ENCODE measurements at places on chromosomes 6 and 20.

- DNase-seq, result no peak
Observed at GRCh38 chr6:112841553-112842329, 494.6 kb downstream of the RFPL4B start.

DNA sequence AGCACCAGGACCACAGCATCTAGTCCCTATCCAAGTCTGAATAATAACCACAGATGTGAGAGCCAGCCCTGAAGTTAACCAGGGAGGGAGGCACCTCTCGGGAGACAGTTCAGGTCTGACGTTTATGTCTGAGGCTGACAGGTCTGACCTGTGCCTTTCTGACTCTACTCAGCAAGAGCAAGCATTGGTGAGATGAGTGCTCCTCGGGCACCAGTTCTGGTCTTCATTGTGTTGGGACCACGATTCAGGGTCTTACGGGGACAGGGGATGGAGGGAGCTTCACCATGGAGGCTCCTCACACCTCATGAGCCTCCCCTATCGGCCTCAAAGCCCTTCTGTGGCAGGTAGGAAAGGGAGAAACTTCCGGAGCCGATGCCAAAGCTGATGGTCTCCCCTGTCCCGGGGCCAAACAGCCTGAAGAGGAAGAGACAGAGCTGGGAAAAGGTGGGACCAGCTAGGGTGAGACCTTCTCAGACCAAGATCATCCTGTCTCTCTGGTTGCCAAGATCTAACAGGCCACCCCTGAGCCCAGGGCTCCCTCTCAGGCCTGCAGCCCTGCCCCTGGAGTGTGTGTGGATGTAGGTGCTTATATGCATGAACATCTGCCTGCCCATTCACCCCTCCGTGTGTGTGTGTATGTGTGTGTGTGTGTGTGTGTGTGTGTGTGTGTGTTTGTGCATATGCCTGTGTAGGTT lies 170.5 kb downstream of the VEGFA start:
- DNase-seq, result no peak

DNA sequence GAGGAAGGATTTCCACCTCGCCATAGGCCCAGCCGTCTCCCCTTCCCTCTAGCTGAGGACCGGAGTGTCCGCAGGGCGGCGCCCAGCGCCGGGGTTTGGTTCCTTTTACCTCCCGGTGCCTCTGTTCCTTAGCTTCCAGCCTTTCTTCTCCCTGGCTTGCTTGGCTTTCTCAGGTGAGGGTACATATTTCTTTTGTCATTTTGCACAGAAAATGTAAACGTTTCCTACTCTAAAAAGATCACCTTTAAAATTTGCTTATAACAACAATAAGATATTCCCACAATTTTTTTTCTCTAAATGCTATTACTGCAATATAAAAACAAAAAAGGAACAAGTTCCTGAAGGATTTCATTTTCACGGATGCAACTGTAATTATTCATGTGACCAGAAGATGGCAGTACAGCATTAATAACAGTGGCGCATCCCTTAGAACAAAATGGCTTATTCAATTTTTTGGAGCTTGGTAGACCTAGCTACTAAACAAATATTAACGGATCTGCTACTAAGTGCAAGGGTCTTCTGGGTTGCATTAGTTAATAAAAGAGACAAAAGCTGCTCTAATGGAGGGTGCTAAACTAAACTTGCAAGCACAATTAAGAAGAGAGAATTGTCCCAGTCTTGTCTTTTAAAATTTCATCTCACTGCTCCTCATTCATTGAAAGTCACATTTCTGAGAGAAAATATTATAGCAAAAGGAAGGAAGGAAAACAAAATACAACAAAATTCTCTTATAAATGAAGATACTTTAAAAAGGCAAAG lies 172.9 kb downstream of the ADGRG6 start:
- DNase-seq, result peak; percentile 65

- no peak for DNase-seq
Observed at GRCh38 chr6:7166410-7167293, 58.9 kb downstream of the RREB1 start.

DNA sequence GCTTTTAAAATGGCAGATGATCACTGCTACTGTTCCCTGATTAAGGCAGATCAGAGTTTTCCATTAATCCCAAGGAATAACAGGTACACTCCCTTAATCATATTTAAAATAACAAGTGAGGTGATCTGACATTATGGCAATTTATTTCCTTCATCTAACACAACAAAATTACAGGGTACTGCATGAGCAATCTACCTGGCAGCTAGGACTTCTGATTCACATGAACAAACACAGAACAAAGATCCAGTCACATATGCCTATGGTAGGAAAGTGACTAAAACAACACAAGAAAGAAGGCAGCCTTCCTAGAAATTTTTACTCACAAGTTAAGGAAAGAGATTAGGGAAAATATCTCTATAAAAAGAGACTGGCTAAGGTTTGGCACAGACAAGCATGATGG lies 33.2 kb downstream of the MAP7 start:
- DNase-seq, result no peak

GRCh38 chr6:147087641-147088040 lies 116.6 kb upstream of the STXBP5 start:
- no peak for DNase-seq

DNA sequence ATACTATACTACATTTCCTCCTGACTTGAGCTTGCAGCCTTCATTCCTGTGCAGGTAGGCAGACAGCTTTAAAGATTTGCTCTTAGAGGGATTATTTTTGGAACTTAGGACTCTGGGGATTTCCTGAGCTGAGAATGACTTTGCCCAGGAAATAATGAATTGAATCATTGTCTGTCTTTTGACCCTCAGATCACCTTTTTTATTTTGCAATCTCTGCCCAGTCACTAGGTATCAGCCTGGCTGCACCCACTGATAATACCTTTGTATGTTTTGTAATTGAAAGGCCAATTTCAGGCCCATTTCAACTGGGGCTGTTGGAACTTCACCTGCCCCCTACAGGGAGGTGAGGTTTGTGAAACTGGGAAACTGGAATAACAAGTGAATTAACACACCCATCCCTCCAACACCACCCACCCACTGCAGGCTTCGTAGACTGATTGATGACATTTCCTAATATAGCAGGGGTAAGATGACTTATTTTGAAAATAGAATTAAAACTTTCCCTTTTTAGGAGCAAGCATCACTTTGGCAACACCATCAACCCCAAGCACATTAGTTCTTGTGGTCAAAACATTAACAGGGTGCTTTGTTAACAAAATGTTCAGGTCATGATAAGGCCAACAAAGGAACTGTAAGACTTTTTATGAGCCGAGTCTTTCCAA lies 157.1 kb upstream of the CENPW start:
- DNase-seq, result no peak

DNA sequence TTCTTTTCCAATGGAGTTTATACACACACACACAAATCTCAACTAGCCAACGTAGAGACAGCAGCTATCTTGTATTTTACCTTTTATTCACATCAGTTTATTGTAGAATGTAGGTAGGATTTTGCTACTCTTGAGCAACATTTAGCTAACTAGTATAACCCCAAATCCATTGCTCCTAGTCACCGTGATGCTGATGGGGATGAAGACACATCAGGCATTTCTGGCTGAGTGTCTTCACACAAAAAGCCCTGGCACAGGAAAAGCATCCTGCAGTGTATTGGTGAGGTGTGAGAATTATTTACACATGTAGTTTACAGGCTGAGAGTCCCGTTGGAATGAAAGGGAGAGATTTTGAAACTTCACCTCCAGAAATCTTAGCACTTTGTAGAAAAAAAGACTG lies 65.9 kb upstream of the FBXL4 start:
- no peak for DNase-seq

- DNase-seq, result no peak
Observed at GRCh38 chr6:75611702-75612375, 10.2 kb downstream of the SENP6 start.

DNA sequence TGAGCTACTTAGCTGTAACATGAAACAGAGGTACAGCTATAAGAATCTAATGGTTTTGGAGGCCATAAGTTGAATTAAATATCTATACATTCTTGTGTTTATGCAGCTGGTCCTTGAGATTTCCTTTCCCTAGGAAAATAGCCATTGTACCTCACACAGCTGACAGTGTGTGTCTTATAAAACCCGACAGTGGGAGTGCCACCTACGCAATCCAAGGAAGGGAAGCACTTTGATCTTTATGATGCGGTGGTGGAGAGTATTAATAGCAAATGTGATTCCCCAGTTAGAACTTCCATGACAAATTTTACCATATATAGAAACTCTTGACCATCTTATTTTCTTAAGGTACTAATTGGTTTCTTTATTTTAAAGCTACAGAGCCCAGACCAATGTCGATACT lies 149.5 kb downstream of the TMEM200A start:
- no peak for DNase-seq

DNA sequence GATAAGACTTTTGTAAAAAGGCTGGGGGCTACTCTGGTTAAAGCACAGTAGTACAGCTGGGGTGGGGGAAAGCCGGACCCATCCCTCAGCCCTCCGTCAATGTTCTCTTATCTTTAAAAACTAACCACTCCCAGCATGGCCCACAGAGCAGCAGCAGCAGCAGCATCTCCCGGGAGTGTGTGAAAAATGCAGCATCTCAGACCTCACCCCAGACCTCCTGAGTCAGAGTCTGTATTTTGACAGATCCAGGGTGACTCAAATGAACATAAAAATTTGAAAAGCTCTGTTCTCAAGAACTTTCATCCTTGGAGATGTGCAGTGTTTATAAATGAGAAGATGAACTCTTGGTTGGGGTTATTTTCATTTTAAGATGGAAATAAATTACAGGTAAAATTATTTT lies 277.7 kb upstream of the ECI2 start:
- no peak for DNase-seq

- no peak for DNase-seq
Observed at GRCh38 chr20:45368221-45368980, 5.4 kb downstream of the SYS1 start.

DNA sequence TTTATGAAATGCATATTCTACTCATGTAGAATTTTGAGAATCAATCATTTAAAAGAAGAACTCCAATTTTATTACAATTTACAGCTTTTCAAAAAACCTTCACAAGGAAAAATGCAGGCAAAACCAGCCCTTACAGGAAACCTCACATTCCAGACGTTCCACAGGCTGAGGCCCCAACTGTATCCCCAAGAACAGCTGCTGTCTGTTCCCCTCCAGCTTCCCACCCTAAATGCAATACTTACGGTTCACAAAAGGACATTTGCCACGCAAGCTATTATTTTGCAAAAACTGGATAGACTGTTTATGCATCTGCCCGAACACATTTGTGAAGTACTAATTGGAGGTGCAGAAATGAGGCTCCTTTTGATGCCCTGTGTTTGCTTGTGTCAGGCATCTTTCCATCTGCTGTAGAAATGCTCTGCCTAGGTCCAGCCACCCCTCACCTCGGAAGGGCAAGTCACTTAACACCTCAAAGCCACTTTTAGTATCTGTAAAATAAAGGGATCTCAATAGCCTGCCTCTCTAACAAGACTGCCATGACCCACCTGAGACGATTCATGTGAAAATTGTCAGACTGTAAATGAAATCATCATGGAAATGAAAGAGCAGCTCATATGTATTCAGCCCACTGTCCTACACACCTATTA lies 26.5 kb downstream of the PDE10A start:
- DNase-seq, result no peak

DNA sequence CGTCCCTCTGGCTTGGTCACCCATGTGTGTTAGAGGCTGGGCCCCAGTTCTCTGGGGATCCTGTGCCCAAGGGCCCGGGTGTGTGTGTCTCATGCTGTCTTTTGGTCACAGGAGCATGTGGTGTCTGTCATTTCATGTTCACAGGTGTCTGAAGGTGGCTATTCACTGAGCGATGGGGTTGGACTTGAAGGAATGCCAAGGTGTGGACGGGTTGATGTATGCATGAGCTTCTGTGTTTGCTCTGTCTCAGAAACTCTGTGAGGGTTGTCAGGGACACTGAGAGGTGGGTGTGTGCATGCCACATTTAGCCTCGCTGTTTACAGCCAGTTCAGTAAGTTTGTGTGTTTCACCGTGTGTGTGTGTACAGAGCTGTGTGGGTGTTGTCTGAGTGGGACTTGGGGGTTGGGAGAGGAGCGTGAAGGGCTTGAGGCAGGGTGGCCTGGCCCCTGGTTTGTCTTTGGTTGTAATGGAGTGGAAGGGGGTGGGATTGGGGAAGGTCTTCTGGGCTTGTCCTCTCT lies 1.2 kb downstream of the DDR1 start:
- no peak for DNase-seq

GRCh38 chr6:136534268-136534667 lies 16.0 kb downstream of the MAP7 start:
- no peak for DNase-seq

DNA sequence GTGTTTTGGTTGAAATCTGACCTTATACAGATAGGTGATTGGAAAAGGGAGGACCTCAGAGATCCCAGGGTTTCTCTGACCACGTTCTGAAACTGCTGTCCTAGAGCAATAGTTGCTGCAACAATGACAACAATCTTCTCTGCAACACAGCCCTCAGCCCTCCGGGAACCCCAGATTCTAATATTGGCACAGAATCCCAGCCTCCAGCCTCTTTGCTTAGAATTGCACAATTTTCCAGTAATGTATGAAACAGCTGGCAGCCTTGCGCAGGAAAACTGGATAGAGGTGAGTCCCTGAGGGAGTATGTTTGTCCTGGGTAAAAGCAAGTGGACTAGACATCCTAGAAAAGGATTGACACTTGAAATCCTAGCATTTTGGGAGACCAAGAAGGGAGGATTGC lies 30.4 kb upstream of the PNRC1 start:
- DNase-seq, result no peak

DNA sequence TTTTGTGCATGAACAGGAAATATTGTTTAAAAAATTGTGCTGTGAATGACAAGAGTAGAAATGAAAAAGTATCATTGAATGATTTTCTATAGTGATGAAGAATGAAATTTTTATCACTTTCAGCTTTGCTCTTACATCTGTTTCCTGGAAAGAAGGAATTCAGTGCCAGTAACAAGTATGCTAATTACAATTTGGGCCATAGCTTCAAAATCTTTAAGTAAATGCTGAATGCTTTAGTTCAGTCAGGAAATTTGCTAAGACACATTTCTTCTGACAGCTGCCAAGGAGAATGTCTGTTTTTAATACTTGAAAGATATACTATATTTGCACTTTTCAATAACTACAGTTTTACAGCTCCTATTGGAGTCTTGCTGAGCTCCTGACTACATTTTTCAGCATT lies 203.7 kb upstream of the RSPO3 start:
- peak; percentile 16 for DNase-seq

DNA sequence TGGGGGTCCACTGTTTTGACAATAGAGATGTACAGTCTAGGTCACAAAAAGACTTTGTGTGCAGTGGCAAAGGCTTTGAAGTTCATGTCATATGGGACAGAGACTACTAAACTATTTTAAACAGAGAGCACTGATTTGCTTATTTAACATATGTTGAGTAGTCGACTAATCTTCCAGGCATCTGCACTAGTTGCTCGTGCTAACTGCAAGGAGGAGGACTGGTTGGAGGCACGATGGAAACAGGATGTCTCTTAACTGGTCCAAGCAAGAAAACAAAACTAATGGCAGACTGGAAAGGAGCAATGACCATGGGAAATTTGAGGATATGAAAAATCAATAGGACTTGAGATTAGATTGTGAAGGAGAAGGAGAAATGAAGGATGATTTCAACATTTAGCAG lies 28.5 kb upstream of the ERVFRD-1 start:
- no peak for DNase-seq
